ENCODE measurements at places on chromosomes 7 and 10. TPM values are rescaled to one million over a fixed set of nuclear protein-coding genes. Genes with fewer than 3 reads are reported as not detected.
A peak's percentile ranks its signal among the peaks of the same experiment; 100 is the strongest.

Gene BHLHA15
- total RNA-seq: 21.8 TPM

Gene CFAP43
- total RNA-seq: 0.18 TPM

Gene RBM20
- total RNA-seq: 0.13 TPM

Gene PCLO
- 0.38 TPM for total RNA-seq

- DNase-seq: no peak
Measured at GRCh38 chr7:102232611-102233286, 53.9 kb upstream of the SH2B2 start.

DNA sequence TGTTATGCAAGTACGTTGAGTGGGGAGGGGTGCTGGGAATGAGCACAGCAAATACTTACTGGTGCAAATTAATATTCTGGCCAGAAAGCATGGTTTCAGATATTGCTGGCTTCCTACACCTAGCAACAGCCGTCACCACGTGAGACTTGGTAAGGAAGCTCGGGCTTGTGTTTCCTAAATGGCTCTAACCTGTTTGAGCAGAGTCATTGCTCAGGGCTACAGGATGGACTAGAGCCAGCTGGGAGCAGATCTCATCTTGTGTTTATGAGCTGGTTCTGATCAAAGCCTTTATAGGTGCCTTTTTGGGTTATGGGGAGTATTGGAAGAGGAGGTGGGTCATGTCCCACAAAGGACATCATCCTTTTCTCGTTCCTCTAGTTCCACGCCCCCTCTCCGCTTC is 200.3 kb downstream of the BUB3 start:
- no peak for DNase-seq

GRCh38 chr10:4914213-4914850 is 48.9 kb upstream of the AKR1C1 start:
- no peak for DNase-seq

DNA sequence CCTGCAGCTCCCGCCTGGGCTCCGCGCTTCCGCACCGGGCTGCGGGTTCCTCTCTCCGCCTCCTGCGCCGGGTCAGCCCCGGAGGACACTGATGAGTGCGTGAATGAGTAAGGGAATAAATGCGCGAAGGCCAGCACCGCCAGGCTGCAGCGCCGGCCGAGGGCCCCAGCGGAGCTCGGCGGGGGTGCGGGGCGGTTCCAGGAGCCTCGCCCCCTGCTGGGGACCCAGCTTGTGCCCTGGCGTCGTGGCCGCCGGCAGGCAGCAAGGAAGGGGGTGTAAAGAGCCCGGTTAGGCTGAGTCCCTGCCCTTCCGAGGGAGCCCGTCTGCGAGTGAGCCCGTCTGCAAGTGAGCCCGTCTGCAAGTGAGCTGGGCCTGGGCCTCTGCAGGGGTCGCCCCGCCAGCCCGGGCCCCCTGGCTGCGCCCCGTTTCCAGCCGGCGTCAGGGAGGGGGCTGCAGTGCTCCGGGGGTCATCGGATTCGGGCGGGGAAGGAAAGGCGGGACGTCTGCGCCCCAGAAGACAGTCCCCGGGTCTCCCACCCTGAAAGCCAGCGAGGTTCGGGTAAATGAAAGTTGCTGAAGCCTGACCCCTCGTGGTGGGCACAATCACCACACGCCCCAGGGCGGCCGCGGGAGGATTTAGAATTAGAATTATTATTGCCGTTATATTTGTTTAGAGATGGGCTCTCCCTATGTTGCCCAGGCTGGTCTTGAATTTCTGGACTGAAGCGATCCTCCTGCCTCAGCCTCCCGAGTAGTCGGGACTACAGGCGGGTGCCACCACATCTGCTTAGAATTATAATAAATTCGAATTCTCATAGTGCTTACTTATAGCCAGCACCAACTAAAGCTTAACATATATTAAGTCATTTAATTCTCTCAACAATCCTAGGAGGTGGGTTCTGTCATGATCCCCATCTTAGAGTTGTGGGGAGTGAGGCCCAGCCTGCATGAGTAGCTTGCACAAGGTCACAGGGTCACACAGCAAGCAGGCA is 8.6 kb upstream of the CRYGN start:
- no peak for DNase-seq

DNA sequence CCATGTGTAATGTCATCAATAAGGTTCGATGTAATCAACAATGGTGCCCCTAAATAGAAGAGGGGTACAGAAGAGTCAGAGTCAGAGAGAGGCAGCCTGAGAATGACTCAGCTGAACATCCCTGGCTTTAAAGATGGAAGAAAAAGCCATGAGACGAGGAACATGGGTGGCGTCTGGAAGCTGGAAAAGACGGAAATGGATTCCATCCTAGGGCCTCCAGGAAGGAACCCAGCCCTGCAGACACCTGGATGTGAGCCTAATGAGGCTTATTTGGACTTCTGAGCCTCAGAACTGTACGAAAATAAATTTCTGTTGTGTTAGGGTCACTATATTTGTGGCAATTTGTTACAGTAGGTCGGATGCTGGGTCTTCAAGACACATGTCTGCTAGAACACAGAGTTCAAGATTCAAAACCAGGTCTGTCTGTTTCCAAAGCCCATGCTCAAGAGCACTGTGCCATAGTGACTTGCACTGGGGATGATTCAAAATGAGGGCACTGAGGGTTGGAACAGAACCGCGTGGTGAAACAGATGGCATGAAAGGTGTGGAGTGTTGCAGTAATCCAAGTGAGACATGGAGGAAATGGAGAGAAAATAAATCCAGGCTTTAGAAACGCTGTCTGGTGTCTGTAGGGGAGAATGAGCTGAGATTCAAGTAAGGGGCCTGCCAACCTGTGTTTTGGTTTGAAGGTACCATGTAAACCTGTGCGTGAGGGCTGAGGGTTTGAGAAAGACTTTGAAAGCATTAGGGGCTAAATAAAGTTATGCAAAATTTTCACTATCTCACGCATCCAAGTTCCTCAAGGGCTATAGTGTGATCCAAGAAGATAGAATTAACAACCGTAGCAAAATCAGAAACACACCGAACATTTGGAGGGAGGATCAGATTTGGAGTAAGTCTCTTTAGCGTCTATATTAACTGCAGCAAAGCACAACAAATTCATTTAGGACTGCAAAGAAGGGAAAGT is 849.1 kb upstream of the AUTS2 start:
- no peak for DNase-seq

DNA sequence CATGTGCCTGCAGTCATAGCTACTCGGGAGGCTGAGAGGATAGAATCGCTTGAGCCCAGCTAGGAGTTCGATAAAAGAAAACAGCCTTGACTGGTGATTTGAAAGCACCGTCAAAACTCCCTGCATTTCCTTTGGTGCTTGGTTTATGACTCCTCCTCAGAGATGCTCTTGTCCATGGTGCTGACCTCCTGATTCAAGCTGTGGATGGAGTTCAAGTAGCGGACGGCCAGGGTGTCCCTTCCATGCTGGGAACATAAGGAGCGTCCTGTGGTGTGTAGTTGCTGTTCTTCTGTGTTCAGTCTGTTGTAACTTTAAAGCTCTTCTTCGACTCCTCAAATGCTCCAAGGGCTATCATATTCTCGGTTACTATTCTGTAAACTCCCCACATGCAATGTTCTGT is 382.5 kb upstream of the KIAA1217 start:
- peak; percentile 49 for DNase-seq

GRCh38 chr10:116490028-116490662 is 55.6 kb upstream of the PNLIP start:
- DNase-seq: peak; percentile 53

DNA sequence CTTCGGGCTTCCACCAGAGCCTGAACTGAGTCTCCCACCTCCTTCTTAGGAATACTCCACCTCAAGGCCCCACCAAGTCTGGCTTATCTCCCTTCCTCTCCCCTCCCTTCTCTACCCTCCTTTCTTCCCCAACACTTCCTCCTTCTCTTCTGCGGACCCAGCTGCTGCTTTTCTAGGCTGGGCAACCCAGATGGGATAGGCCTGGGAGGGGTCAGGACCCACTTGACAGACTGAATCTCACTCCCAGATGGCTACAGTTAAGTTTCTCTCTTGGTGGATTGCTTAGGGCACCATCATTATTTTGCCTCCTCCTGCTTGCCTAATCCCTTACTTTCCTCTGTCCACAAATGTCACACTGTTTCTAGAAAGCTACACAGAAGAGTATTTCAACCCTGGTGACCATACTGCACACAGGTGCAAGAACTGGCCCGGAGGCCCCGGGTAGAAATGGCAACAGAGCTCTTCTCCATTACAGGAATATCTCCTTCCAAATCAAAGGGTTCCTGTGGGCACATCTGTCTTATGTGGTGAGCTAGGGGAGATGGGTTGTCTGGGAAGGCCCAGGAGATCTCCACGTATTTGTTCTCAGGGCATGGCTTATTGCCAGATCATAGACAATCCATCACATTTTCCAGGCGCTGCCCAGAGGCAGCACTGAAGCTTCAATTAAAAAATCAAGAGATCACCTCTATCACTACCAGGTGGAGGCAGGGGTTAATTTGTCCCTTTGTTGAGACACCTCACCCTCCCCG is 5.1 kb upstream of the HOXA11 start:
- DNase-seq: peak; percentile 78

GRCh38 chr7:69620063-69620462 is 21.8 kb downstream of the AUTS2 start:
- DNase-seq: no peak

- DNase-seq: no peak
Measured at GRCh38 chr7:158631574-158632195, 44.1 kb upstream of the PTPRN2 start.

DNA sequence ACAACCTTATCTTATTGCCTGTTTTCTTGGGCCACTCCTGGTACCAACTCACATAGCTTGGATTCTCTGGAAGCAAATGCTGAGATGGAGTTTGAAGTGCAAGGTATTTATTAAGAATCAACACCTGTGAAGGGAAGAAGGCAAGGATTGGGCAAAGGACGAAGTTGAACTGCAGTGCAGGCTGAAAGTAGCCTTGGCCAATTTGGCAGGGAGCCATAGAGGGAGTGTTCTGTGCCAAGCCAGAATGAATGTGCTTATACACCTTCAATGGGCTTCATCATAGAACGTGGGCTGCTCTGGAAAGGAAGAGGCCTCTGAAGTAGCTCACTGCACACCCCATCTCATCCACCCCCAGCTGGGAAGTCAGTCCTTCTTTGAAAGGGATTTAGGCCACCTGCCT is 79.8 kb upstream of the IFRD1 start:
- DNase-seq: no peak
